NCI-H1930 (cell line): ENCODE measurements at places on chromosomes 12 and 14.

- no peak for DNase-seq
Observed at GRCh38 chr12:42474391-42474790, 115.2 kb downstream of the PRICKLE1 start.

DNA sequence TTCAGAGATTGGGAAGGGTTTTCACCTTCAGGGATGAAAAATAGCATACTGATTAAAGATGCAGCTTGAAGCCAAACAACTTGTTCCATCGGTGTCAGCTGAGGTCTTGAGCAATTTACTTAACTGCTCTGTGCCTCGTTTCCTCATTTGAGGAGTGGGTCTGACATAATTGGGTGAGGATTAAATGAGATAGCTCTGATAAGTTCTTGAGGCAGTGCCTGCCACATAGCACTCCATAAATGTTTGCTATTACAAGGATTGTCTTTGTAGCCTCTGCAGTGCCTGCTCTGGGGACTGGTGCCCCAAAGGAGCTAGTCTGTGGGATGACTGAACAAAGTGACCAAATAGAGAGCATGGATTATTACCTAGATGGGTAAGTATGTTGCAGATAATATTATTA is 50.6 kb downstream of the ATP23 start:
- no peak for DNase-seq

GRCh38 chr12:132009336-132009859 is 59.7 kb downstream of the EP400 start:
- DNase-seq: no peak

DNA sequence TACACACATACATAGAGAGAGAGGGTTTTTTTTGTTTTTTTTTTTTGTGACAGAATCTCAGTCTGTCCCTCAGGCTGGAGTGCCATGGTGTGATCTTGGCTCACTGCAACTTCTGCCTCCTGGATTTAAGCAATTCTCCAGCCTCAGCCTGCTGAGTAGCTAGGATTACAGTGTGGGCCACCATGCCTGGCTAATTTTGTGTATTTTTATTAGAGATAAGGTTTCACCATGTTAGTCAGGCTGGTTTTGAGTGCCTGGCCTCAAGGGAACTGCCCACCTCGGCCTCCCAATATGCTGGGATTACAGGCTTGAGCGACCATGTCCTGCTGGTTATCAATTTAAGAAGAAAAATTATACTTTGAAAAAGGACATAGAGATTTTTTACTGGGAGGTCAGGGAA is 710.6 kb downstream of the SLC6A15 start:
- no peak for DNase-seq

- DNase-seq: no peak
Observed at GRCh38 chr12:19771858-19772257, 332.6 kb downstream of the AEBP2 start.

- no peak for DNase-seq
Observed at GRCh38 chr14:68554231-68554630, 238.6 kb downstream of the ZFP36L1 start.

- DNase-seq: no peak
Observed at GRCh38 chr14:91135039-91135438, 21.2 kb downstream of the DGLUCY start.

GRCh38 chr12:77968571-77968970 is 137.9 kb downstream of the NAV3 start:
- DNase-seq: no peak

GRCh38 chr12:80472911-80473500 is 29.0 kb downstream of the PTPRQ start:
- DNase-seq: no peak

DNA sequence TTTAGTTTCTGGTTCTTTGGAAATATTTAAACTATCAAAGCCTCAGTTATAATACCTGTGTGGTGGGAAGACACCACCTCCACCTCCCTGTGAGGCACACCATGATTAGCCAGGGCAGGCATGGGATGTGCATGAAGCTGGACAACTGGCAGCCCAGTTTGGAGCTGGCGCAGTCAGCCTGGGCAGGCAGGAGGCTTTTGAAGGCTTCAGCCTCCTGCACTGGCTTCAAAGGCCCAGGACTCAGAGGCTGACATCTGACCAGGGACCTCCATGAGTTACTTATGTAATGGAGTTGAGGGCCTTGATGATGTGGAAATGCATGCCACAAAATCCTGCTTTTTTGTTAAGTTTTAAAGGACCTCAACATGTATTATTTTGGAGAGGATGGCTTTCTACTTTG is 30.3 kb downstream of the C14orf132 start:
- no peak for DNase-seq

DNA sequence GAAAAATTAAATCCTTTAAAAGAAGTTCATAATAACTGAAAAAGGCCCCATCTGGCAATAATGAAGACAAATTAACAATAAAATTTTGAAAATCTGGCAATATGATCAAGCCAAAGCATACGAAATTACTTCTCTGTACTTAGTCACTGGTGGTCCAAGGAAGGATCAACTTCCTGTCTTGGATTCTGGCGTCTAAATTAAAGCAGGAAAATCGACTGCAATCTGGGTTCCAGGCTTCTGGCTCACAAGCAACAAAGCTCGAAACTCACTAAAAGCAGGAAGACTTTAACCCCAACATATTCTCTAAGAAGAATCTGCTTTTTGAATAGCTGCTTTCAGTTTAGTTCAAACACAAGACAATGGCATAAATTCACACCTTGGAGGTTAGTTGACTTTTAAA is 49.7 kb downstream of the LRIG3 start:
- no peak for DNase-seq

GRCh38 chr12:31568498-31568897 is 22.4 kb downstream of the DENND5B start:
- no peak for DNase-seq

- DNase-seq: no peak
Observed at GRCh38 chr14:100165376-100165775, 5.9 kb upstream of the DEGS2 start.

DNA sequence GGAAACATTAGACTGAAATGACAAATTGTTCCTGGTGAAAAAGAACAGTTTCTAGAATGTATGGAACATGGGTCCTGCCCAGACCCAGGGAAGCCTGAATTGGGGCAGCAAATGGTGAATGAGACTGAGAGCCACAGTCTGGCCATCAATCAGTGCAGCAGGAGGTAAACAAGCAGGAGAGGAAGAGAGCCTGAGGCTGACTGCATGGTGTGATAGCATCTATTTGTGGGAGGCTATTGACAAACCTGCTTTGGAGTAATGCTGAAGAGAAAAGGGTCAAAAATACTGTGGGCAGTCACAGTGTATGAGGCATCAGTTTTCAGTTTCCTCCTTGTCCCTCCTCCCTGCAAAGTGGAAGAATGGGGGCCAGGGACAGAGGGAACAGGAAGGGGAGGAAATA is 136.8 kb downstream of the ANKS1B start:
- DNase-seq: no peak

DNA sequence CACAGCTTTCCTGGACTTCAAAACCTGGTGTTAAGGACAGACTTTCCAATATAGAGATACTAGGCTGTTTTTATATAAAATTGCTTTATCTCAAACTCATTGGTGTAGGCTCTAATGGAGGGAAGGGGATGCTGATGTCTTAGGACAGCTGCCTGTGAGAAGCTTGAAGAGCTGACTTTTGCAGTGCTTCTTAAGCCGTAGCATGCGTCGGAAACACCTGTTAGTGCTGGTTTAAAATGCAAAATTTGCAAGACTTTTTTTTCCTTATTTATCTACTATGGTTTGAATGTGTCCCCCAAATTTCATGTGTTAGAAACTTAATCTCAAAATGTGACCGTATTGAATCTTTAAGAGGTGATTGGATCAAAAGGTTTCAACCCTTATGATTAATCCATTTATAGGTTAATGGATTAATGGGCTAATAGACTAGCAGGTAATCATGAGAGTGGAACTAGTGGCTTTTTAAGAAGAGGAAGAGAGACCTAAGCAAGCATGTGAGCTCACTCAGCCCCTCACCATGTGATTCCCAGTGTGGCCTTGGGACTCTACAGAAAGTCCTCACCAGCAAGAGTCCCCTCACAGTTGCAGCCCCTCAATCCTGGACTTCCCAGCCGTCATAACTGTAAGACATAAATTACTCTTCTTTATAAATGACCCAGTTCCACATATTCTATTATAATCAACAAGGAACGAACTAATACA is 60.9 kb upstream of the FUT8 start:
- no peak for DNase-seq

GRCh38 chr14:41860586-41860985 is 253.9 kb downstream of the LRFN5 start:
- DNase-seq: no peak

- DNase-seq: no peak
Observed at GRCh38 chr14:29310210-29310609, 543.6 kb downstream of the FOXG1 start.

DNA sequence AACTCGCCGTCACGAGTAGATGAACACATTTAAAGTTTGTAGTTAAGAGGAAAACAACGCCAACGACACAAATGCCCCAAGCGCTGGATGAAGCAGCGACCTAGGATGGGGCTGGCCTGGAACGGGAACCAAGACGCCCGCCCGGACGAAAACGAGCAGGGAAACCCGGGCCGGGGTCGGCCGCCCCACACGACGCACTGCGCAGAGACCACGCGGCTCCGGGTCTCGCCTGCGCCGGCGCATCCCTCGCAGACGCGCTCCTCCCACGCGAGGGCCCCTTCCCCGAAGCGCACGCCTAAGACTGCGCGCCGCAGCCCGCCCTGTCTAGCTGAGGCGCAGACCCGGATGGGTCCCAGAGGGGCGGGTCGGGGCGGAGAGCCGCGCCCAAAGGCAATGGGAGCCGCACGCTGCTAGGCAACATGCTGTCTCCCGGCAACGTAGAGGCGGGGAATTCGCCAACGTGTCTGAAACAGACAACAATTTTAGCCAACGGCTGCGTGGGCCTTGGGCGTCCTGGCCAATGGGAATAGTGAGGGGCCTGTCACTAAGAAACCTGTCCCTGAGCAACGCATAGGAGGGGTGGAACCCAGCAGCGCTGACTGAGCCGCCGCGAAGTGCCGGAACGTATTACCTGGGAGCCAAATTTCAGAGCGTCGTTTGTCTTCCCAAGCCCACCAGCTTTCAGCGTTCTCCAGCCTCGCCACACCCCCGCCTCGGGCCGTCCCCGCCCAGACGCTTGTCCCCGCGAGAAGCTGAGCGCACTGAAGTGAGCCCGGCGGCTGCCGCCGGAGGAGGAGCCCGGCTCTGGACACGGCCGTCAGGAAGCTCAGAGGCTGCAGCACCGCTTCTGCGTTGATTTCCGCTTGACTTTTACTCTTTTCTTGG is 21.0 kb upstream of the CHFR start:
- DNase-seq: peak; percentile 95

GRCh38 chr12:113911971-113912759 is 54.0 kb downstream of the RBM19 start:
- DNase-seq: no peak

DNA sequence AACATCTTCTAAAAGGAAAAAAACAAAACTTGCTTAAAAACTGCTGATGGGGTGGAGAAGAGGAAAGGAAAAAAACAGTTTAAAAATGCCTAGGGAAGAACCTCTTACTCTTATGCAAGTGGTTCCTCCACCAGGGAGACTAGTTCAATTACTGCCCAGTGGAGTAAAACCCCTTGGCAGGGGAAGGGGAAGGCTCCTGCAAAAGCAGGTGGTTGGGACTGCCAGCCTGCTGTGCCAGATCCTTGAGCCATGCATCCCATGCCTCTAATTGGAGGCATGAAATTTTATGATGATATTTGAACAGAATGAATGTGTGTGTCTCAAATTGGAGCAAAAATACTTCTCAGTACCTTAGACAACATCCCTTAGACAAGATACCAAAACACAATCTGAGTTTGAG is 118.8 kb downstream of the FSCB start:
- DNase-seq: no peak

DNA sequence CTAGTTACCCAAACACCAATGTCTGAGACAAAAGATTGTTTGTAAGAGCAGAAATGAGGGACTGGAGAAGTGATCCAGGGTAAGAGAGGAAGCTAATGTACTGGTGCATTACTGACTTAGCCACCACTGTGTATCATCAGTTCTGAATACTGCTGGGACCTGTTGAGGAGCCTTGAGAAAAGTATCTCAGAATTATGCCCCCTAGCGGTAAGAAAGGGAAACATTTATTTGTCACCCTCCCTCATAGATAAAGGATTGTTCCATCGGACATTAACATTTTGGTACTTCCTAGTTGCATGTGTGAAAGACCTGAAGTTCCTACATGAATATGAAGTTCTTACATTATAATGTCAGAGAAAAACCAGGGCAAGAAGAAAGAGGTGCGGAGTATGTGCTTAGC is 612.5 kb downstream of the FSCB start:
- DNase-seq: no peak

DNA sequence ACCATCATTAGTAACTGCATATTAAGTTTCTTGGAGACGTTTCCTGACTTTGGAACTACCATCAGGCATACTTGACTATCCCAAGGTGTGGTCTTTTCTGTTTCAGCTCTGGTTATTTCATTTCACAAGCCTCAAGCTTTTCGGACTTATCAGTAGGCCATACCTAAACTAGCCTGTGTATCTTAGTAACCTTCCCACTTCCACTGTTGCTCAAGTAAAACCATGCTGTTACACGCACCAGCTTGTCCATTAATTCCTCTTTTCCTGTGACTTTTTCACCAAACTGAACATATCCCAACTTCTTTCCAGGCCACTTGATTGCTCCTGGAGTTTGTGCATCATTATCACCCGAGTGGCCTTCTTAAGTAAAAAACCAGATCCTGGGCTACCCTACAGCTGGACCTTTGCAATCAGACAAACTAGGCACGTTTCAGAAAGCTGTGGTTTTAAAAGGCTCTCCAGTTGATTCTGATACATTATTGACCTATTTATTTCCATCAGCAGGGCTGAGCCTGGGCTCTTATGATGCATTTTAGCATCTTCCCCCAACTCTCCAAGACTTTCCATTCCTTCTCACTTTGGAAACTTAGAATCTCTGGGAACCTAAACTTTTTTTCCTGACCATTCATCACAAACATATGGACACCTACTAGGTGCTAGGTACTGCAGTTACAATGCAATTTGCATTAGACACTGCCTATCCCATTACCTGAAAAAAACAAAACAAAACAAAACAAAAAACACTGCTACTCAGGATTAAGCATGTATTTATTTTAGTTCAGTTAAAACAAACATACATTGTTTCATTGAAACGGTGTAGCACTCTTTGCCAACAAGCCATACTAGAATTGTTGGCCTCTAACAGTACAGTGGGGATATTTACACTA is 14.9 kb downstream of the SLC38A2 start:
- DNase-seq: no peak
